Fibroblast of upper back skin (primary cell): ENCODE measurements at places on chromosomes 4 and X.

DNA sequence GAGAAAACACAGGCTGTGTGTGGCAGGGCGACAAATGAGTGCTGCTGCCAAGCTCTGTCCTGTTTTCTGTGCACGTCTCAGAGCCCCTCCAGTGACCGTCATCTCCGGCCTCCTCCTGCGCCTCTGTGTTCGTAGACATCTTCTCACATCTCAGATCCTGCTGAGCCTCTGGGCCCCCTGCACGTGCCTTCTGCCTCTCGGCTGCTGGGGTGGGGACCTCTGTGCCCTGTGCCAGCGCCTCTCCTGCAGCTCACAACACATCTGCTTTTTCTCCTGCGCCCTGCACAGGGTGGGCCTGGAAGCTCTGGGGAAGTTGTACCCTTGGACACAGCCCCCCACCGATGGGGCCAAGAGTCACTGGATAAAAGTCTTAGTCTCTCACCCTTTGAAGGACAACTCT, 2.4 kb upstream of the CTAG2 start:
- no peak for DNase-seq

- no peak for DNase-seq
Observed at GRCh38 chrX:350148-350533, 31.5 kb upstream of the GTPBP6 start.

- DNase-seq: peak; percentile 73
Observed at GRCh38 chr4:172826346-172826745, 342.3 kb upstream of the GALNT7 start.

- DNase-seq: no peak
Observed at GRCh38 chrX:120299928-120300327, 11.3 kb downstream of the TMEM255A start.

- DNase-seq: no peak
Observed at GRCh38 chr4:90165883-90166282, 38.7 kb downstream of the CCSER1 start.

- DNase-seq: no peak
Observed at GRCh38 chr4:162164906-162165510, 1.2 kb upstream of the FSTL5 start.

DNA sequence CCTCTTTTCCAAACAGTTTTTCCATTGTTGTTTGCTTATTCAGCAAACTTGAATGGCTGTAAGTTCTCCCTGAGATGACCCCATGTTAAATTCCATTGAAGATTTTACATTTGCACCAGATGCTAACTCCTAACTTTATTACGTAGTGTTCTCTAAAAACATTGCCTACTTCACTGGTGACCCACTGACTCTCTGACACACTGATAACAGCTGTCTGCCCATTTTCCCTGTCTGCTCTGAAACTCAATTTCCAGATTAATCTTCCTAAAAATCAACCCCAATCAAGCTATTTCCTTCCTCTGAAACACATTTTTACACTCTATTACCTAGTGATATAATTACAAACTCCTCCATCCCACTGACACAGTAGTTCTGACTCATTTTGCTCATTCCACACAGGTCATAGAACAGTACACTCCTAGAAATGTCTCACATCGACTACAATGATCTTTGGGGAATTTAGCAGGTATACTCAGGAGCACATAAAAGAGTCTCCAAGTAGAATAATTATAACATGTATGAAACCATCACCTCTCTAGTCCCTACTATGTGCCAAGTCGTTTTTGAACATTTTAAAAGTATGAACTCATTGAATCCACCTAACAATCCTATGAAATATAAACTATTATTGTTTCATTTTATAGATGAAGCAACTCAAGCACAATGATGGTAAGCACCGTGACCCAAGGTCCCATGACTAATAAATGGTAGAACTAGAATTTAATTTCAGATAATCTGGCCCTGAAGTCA, 210.9 kb downstream of the SLIT2 start:
- no peak for DNase-seq

DNA sequence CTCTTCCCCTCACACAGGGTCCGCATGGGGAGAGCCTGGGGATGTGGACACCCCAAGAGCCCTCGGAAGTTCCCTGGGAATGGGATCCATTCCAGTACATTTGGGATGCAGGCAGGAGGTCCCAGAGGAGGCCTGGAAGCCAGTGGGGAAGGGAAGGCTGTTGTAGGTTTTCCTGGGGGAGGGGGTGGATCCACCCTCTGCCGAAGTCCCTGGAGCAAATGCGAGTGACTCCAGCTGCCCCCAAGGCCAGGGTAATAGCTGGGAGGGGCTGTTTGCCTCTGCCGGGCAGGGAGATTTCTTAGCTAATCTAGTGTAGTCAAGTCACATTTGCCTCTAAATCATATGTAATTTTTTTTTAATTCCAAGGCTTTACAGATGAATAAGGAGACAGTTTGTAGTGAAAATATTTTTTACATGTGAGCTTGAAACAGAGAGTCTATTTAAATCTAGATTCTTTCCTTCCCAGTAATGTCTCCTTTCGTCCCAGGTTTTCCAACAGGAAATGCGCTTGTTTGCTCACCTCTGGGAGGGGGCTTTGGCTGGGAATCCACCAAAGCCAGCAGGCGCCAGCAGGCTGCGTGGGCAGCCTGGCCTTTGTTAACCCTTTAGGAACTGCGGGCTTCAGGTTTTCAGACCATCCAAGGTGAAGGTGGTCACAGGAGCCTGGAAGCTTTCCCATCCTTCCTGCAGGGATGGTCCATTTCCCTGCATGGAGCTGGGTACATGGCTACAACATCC, 26.8 kb downstream of the SH3TC1 start:
- no peak for DNase-seq

- DNase-seq: peak; percentile 10
Observed at GRCh38 chrX:87664381-87664780, 146.8 kb downstream of the KLHL4 start.

DNA sequence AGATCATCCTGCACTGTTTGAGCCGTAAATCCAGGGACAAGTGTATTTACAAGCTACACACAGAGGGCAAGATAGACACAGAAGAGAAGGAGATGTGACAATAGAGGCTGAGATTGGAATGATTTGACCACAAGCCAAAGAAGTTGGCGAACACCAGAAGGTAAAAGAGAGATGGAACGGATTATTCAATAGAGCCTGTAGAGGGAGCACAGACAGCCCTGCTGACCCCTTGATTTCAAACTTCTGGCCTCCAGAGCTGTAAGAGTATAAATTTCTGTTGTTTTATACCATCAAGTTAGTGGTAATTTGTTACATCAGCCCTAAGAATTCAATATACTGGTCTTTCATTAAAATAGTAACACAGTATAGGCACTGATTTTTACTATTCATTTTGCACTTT, 447.8 kb downstream of the FAT4 start:
- DNase-seq: peak; percentile 17

- DNase-seq: peak; percentile 31
Observed at GRCh38 chr4:8383451-8384160, 56.9 kb downstream of the ACOX3 start.

GRCh38 chr4:169313732-169314131, 43.0 kb upstream of the SH3RF1 start:
- DNase-seq: no peak

GRCh38 chr4:5465529-5465928, 242.8 kb downstream of the EVC2 start:
- DNase-seq: no peak

GRCh38 chr4:67576538-67576937, 18.0 kb downstream of the STAP1 start:
- no peak for DNase-seq

- no peak for DNase-seq
Observed at GRCh38 chr4:104866809-104867208, 279.9 kb upstream of the TET2 start.

DNA sequence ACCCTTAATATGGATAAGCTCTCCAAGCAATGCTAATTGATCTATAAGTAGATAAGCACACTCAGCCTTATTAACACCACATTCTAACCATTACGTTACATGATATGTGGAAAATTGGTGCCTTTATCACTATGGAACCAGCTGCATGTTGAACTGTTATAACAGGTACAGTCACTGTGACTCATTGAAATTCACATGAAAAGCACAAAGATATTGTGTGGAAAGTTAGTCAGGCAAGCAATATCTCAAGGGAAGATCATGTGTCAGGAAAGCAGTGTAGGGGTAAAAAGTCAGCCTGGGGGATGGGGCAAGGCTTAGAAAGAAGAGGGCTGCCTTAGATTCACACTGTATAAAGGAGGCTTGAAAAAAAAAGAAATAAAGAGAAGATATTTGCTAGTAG, 313.7 kb upstream of the SMIM31 start:
- DNase-seq: peak; percentile 45

GRCh38 chr4:79148369-79148768, 177.5 kb downstream of the NAA11 start:
- no peak for DNase-seq
